ENCODE measurements at places on chromosomes 12 and 14. TPM values are rescaled to one million over a fixed set of nuclear protein-coding genes. Genes with fewer than 3 reads are reported as not detected.

GRCh38 chr14:96264853-96265252 lies 8.8 kb downstream of the BDKRB1 start:
- peak; percentile 55 for DNase-seq

- no peak for DNase-seq
Measured at GRCh38 chr12:129790331-129790730, 113.5 kb downstream of the TMEM132D start.

Gene LYZ
- total RNA-seq = not detected

DNA sequence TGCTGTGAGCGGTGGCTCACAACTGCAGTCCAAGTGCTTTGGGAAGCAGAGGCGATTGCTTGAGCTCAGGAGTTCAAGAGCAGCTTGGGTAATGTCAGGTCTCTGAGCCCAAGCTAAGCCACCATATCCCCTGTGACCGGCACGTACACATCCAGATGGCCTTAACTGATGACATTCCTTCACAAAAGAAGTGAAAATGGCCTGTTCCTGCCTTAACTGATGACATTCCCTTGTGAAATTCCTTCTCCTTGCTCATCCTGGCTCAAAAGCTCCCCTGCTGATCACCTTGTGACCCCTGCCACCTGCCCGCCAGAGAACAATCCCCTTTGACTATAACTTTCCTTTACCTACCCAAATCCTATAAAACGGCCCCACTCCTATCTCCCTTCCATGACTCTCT lies 48.6 kb downstream of the SLC25A47 start:
- DNase-seq = no peak

Gene BCL2L2
- total RNA-seq = 16.8 TPM

Gene IAPP
- not detected for total RNA-seq
